ENCODE measurements at places on chromosomes 1 and 21.
A peak's percentile ranks its signal among the peaks of the same experiment; 100 is the strongest.

GRCh38 chr1:45304311-45305081 lies 22.2 kb upstream of the HPDL start:
- DNase-seq, result peak; percentile 70

- DNase-seq, result no peak
These were observed 36.2 kb downstream of the HSD3B2 start for GRCh38 chr1:119451158-119451557.

- DNase-seq, result no peak
These were observed 20.4 kb upstream of the GNG12 start for GRCh38 chr1:67853704-67854103.

GRCh38 chr1:85087659-85088407 lies 39.5 kb upstream of the MCOLN3 start:
- no peak for DNase-seq

DNA sequence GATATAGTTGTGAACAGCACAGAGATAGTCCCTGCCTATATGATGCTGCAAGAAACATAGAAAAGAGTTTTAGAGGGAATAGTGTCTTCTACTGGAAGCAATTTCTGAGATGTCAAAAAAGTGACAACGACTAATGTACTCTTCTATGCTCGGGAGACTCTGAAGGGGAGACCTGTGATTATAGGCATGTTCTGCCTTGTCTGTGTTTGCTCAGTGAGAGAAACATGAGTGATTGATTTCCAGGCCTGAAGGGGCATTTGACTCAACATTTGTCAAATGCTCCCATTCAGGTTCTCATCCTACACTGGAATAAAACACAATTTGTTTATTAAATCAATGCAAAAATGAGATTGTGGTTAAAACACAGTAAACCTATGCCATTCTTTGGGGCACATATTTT lies 131.8 kb downstream of the CTH start:
- DNase-seq, result no peak

DNA sequence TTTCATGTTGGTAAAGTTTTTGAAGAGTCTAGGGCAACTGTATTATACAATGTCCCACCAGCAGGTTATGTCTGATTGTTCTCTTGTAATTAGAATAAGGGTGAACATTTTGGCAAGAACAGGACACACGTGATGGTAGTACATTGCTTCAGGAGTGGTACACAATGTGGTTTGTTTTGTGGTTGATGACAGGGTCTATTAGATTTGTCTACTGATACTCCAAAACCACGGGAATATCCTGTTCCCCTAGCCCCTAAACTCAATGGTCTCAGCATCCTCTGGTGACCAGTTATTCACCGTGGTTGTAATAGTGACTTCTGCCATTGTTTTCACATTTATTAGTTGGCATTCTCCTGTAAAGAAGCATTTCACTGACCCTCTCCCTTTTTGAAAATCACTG lies 22.1 kb upstream of the ACTA1 start:
- DNase-seq, result no peak

- no peak for DNase-seq
These were observed 12.7 kb upstream of the ASAP3 start for GRCh38 chr1:23496490-23497181.

GRCh38 chr1:188371295-188371806 lies 1542.6 kb downstream of the PLA2G4A start:
- DNase-seq, result no peak

- DNase-seq, result no peak
These were observed 107.1 kb upstream of the ERRFI1 start for GRCh38 chr1:8133190-8133589.

All from cardiac septum (tissue), 1 donor.